ENCODE measurements at places on chromosomes 16 and 17.
A peak's percentile ranks its signal among the peaks of the same experiment; 100 is the strongest.

- no peak for DNase-seq
Measured at GRCh38 chr17:76953946-76954345, 85.7 kb downstream of the MGAT5B start.

GRCh38 chr17:31442276-31442675 lies 50.8 kb downstream of the RAB11FIP4 start:
- no peak for DNase-seq

DNA sequence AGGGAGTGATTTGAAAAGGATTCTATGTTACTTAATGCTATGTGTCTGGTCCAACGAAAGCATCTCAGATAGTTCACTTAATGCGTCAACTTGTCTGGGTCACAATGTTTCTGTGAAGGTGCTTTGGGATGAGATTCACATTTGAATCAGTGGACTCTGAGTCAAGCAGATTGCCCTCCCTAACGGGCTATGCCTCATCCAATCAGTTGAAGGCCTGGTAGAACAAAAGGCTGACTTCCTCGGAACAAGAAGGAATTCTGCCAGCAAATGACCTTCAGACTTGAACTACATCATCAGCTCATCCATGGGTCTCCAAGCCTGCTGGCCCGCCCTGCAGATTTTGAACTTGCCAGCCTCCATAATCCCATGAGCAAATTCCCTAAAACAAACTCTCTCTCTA lies 15.2 kb downstream of the EMP2 start:
- no peak for DNase-seq

DNA sequence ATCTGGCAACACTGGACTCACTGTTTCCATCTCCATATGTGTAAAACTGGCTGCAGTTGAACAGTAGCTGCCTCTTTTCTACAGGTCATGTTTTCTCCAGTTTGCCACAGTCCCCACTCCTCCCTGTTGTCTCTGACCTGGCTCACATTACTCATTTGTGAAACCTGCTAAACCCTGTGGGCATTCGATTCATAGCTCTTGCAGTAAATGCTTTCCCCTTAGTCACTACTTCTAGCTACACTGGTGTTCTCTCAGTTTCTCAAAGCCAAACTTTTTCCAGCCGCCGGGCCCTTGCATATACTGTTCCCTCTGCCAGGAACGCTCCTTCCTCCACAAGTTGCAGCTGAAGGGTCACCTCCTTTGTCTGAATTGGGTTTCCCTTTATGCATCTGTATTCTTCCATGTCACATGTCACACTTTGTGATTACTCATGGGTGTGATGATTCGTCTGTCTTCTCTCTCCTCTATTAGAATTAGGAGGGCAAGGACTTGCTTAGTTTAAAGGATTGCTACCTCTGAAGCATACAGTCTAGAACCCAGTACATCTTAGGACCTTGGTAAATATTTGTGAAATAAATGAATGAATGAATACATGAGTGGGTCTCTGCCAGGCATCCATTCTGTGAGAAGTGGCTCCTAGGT lies 15.0 kb upstream of the MT4 start:
- DNase-seq, result no peak

DNA sequence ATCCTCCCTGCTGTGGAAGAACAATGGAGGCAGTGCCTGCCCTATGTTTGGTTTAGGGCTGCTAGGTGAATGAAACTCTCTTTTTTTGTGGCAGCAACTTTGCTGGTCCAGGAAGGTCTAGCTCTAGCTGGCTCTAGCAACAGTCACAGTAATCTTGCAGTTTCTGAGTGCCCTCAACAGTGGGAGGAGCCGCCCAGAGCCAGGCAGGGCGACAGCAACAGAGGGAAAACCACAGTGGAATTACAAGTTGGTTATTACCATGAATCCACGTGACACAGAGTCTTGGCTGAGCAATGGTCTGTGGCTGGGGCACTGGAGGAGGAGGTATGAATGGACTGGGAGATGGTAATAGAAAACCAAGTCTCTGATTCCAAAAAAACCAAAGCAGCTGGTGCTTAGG lies 10.3 kb downstream of the HSPB9 start:
- peak; percentile 73 for DNase-seq

DNA sequence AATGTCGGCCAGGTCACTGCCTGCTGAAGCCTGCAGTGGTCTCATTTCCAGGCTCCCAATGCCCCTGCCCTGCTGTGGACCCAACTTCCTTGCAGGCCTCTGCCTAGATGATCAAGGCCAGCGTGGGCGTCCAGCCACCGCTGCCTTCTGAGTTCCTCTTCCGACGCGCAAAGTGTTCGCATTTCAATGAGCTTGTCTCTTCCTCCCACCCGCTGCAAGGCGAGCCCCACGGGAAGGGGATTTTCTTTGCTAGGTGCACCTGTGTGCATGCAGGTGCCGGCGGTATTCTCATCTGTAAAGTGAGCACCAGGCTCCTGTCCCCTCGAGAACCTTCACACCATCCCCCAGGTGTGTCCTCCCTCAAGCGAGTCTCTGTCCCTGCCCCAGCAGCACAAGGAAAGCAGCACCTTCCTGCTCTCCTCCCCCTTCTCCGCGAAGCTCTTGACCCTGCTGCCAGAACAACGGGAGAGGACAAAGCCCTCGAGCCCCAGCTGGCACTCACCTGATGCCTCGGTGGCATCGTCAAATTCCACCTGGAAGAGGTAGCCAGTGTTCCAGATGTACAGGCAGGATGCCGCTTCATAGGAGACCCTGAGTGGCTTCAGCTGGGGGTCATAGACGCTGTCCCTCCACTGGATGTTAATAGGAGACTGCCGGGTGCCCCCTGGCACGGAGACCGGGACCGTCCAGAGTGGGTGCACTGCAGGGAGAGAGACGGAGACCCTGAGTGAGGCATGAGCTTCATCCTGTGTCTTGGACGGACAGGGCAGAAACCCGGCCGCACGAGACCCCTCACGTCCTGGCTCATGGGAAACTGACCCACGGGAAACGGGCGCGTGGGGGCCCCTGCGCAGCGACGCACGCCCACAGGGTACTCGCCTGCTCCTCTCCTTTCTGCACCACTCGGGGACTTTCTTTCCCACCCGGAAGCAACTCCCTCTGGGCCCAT lies 9.8 kb downstream of the CA5A start:
- no peak for DNase-seq

- no peak for DNase-seq
Measured at GRCh38 chr17:521183-521525, 168.5 kb upstream of the RPH3AL start.

- DNase-seq, result no peak
Measured at GRCh38 chr16:7629571-7629970, 296.9 kb downstream of the RBFOX1 start.

DNA sequence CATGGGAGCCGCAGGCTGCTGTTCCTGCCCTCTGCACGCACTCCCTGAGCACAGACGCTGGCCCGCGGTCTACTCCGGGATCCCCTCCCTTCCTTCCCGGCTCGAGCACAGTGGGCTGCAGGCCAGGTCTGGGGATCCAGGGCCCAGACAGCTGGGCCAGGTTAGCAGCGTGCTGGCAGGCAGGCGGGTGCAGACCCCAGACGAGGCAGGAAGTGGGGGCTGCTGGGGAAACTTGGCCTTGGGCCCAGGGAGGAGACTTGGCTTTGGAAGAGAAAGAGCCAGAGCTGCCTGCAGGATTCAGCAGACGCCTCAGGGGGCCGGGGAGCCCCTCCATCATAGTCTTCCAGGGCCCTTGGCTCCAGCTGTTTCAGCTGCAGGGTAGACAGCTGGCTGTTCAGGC lies 30.2 kb upstream of the ABCC3 start:
- DNase-seq, result peak; percentile 64

- DNase-seq, result no peak
Measured at GRCh38 chr16:50525716-50526115, 22.5 kb upstream of the NKD1 start.

- DNase-seq, result no peak
Measured at GRCh38 chr16:15843635-15844279, 13.1 kb downstream of the MYH11 start.

- peak; percentile 76 for DNase-seq
Measured at GRCh38 chr16:85612191-85612800, 826 bp upstream of the GSE1 start.

DNA sequence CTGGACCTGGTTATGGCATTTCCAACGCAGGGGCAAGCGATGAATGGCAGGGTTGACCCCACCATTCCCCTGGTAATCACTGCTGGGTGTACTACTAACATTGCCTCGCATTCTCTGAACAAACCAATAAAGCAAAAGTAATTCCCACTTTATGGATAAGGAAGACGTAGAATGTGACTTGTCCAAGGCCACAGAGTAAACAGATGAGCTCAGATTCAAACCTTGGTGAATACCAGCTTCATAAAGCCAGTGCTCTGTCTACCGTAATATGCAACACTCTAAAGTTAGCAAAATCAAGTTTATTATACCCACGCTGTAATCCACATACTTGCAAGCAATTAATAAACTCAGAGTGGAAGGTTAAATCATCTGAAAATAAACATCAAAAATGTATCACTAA lies 59.6 kb downstream of the ANKFY1 start:
- no peak for DNase-seq

DNA sequence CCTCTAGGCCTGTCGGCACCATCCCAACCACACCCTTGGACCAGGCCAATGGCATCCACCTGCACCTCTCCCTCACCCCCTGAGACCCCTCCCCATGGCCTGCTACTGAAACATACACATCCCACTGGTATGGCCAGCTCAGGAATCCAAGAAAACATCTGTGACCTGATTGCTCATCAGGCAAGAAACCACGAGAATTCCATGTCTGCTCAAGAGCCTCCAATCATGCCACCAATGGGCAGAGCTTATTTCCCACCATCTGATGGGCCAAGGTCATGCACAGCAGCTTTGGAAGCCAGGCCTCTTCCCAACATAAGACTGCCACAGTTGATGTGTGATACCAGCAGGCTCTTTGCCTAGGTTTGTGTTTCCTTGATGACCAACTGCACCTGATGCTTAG lies 190.1 kb downstream of the C16orf78 start:
- DNase-seq, result no peak

DNA sequence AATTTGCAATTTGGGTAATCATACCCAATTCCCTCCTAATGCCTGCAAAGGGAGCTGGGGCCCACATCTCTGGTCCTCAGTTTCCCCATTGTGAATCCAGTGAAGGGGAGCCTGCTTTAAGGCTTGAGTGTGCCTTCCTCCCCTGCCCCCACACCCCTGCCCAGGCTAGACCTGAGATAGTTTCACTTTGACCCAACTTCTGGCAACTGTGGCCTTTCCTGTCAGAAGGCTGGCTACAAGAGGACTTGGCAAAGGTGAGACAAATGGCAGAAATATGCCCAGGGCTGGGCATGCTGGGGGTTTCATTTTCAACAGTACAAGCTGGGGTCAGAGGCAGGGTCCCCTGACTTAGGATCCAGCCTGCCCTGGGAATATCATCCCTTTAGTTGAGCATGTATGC lies 10.0 kb downstream of the SOCS1 start:
- no peak for DNase-seq

- peak; percentile 55 for DNase-seq
Measured at GRCh38 chr17:63842173-63842539, 329 bp downstream of the SMARCD2 start.

- DNase-seq, result no peak
Measured at GRCh38 chr17:8563981-8564602, 66.4 kb downstream of the MYH10 start.

All from ureter (tissue), 1 donor.